Naive thymus-derived CD4-positive, alpha-beta T cell (primary cell): ENCODE measurements at places on chromosomes 5 and 9.

DNA sequence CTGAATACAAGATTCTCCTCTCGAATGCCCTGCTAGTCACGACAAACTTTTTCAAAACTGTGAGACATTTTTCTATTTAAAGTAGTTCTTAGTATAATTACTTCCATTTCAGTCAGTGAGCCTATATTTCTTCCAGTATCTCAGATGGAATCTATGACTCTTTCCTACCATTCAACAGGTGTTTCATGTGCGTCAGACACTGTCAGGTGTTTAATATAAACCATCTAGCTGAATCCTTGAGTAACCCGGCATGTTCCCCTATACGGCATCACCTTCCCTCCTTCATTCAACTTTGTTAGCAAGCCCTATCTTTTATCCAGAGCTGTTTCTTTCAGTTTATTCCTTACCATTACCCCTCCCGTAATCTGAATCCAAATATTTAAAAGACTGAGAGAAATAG lies 418.8 kb downstream of the RAB3C start:
- no peak for DNase-seq
- H3K27ac ChIP-seq: no peak overlapping the region
- no peaks in the 10 kb centered on the region for H3K4me1 ChIP-seq
- H3K27me3 ChIP-seq: no peaks in the 10 kb centered on the region

GRCh38 chr9:120350596-120350995 lies 229.4 kb downstream of the CDK5RAP2 start:
- no peak for DNase-seq
- H3K27ac ChIP-seq: no peak overlapping the region
- no peaks in the 10 kb centered on the region for H3K36me3 ChIP-seq
- H3K4me1 ChIP-seq: no peaks in the 10 kb centered on the region

- no peak overlapping the region for H3K27ac ChIP-seq
- DNase-seq: no peak
- H3K36me3 ChIP-seq: no peaks in the 10 kb centered on the region
- no peaks in the 10 kb centered on the region for H3K27me3 ChIP-seq
- no peaks in the 10 kb centered on the region for H3K4me1 ChIP-seq
Measured at GRCh38 chr9:75950998-75951397, 60.5 kb downstream of the PCSK5 start.

DNA sequence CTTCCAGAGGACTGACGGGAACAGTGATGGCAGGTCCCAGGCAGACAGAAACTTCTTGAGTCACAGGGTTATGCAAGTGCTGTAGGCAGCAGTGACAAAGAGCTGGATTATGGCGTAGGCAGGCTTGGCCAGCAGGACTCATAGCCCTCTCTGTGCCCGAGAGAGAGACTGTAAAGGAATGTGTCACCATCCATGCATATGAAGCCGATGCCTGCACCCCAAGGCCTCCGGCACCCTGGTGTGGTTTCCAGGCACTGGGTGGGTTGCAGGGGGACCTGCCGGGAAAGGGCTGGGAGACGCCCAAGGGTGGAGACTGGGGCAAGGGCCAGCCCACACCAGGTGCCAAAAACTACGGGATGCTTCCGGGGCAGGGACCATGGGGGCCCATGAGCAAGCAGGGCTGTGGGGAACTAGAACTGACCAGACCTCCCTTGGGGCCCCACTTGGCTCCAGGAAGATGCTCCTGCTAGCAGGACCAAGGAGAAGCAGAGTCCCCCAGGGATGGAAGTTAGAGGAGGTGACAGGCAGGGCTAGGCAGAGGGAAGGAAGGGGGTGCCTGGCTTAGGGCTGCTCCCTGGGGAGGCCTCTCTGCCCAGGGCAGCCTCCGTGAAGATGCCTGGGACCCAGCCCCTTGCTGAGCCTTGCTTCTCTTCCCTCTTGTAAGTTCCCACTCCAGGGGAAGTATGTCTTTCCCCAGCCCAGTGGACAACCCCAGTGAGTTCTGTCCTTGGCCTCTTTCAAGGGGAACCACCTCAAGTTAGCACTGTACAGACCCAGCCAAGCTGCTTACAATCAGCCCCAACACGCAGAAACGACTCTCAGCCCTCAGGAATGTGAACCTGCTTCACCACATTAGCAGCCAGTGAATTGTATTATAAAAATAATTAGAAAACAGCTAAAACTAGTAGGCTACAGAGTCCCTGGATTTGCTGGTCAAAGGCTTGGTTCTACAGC lies 10.5 kb upstream of the IPPK start:
- H3K4me1 ChIP-seq: no peaks in the 10 kb centered on the region
- no peak for DNase-seq
- H3K4me3 ChIP-seq: no peak overlapping the region
- no peaks in the 10 kb centered on the region for H3K36me3 ChIP-seq
- H3K27ac ChIP-seq: no peak overlapping the region
- no peaks in the 10 kb centered on the region for H3K27me3 ChIP-seq

DNA sequence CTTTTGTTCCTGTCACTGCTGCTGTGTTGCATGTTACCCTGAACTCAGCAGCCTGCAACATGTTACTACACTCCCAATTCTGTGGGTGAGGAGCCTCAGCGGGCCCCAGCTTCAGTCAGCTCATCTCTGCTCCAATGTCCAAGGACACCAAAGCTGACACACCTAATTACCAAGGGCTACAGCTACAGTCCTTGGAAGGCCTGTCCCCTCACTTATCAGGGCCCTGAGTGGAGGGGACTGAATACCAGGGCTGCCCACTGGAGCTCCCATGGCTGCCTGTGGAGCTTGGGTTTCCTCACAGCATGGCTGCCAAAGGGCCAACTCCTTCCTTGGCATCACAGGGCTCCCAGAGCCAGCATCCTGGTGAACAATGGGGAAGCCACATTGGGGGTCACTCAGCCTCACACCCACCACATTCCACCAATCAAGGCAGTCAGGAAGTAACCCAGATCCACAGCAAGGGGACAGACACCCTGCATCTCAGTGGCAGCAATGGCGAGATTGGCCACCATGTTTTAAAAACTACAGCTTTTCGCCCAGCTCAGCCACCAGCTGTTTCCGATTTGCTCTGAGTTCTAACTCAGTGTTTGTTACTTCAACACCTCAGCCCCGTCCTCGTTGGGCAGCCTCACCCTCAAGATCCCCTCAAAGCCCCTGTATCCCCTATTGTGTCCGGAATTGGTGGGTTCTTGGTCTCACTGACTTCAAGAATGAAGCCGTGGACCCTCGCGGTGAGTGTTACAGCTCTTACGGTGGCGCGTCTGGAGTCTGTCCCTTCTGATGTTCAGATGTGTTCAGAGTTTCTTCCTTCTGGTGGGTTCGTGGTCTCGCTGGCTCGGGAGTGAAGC lies 18.9 kb downstream of the SEMA4D start:
- H3K4me3 ChIP-seq: peak overlapping the region; percentile 59
- H3K27me3 ChIP-seq: no peaks in the 10 kb centered on the region
- DNase-seq: no peak
- H3K36me3 ChIP-seq: peaks cover 5% of the 10 kb centered on the region
- H3K27ac ChIP-seq: peak overlapping the region; percentile 78

GRCh38 chr9:84239343-84239742 lies 101.2 kb downstream of the SLC28A3 start:
- H3K27me3 ChIP-seq: no peaks in the 10 kb centered on the region
- DNase-seq: no peak
- H3K4me1 ChIP-seq: no peaks in the 10 kb centered on the region

- no peak overlapping the region for H3K4me3 ChIP-seq
- H3K27me3 ChIP-seq: no peaks in the 10 kb centered on the region
Measured at GRCh38 chr9:131720330-131720729, 19.5 kb downstream of the RAPGEF1 start.

GRCh38 chr5:32942225-32942989 lies 231.3 kb downstream of the NPR3 start:
- no peak for DNase-seq
- H3K4me1 ChIP-seq: no peaks in the 10 kb centered on the region
- H3K27ac ChIP-seq: no peak overlapping the region

DNA sequence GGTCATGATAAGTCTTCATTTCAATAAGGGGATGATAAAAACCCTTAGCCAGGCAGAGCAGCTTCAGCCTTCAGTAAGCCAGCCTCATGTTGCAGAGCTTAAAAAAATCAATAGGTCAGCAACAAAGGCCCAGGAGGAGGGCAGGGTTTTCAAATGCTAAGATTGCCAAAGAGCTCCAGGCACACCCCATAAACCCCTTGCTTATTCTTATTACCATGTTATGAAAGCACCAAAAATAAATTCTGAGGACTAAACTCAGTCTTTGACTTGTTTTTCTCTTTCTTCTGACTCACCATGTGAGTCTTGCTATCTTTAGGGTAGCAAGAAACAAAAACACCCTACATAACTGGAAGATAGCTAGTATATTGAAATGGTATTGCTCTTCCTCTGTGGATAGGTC lies 317.1 kb downstream of the KCTD16 start:
- no peaks in the 10 kb centered on the region for H3K36me3 ChIP-seq
- no peaks in the 10 kb centered on the region for H3K27me3 ChIP-seq
- H3K4me3 ChIP-seq: no peak overlapping the region
- H3K27ac ChIP-seq: no peak overlapping the region

DNA sequence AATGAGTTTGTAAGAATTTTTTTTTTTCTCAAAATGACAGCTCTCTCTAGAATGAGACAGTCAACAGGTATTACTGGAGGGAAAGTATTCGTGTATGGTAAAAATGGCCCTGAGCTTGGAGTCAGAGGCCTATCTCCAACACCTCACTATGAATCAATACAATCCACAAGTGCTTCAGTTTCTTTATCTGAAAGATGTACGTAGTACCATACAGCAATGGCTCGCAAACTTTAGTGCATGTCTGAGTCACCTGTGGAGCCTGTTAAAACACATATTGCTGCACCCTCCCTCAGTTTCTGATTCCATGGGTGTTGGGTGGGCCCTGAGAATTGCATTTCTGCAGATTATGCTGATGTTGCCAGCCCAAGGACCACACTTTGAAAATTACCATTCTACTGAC lies 44.6 kb downstream of the DMRT2 start:
- H3K27ac ChIP-seq: no peak overlapping the region
- DNase-seq: no peak
- no peak overlapping the region for H3K4me3 ChIP-seq
- H3K4me1 ChIP-seq: no peaks in the 10 kb centered on the region

DNA sequence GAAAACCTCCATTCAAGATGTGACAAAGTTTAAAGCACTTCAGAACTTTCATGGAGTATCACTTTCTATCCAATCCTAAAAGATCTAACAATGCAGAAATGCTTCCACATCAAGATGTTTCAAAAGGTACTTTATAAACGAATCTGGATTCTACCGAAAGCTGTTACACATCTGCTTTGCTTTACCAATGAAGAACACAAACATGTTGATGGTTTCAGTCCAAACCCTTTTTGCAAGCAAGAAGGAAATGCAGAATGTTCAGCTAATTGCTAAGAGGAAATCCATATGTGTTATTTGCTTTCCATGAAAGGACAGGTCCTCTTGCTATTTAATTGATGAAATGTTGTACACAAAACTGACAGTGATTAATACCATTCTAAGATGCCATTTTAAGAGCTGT lies 419.6 kb downstream of the EFNA5 start:
- no peak for DNase-seq

GRCh38 chr5:151581812-151582583 lies 9.1 kb downstream of the FAT2 start:
- H3K4me3 ChIP-seq: no peak overlapping the region
- DNase-seq: no peak
- H3K27me3 ChIP-seq: no peaks in the 10 kb centered on the region
- H3K27ac ChIP-seq: no peak overlapping the region

GRCh38 chr5:73448463-73449136 lies at the start of gene FOXD1:
TSS of gene FOXD1 (minus strand) at chr5:73448777. CDS start at chr5:73448362, 415 bp downstream.
- H3K4me3 ChIP-seq: peak within 1 kb of the TSS; percentile 39
- H3K36me3 ChIP-seq: no peaks in the 10 kb centered on the region
- H3K27ac ChIP-seq: no peak within 1 kb of the TSS
- peaks cover 14% of the 10 kb centered on the region for H3K4me1 ChIP-seq
- DNase-seq: no peak

GRCh38 chr5:68898951-68899471 lies 194.8 kb upstream of the SLC30A5 start:
- H3K27me3 ChIP-seq: no peaks in the 10 kb centered on the region
- no peak overlapping the region for H3K27ac ChIP-seq
- no peaks in the 10 kb centered on the region for H3K4me1 ChIP-seq
- H3K4me3 ChIP-seq: no peak overlapping the region

DNA sequence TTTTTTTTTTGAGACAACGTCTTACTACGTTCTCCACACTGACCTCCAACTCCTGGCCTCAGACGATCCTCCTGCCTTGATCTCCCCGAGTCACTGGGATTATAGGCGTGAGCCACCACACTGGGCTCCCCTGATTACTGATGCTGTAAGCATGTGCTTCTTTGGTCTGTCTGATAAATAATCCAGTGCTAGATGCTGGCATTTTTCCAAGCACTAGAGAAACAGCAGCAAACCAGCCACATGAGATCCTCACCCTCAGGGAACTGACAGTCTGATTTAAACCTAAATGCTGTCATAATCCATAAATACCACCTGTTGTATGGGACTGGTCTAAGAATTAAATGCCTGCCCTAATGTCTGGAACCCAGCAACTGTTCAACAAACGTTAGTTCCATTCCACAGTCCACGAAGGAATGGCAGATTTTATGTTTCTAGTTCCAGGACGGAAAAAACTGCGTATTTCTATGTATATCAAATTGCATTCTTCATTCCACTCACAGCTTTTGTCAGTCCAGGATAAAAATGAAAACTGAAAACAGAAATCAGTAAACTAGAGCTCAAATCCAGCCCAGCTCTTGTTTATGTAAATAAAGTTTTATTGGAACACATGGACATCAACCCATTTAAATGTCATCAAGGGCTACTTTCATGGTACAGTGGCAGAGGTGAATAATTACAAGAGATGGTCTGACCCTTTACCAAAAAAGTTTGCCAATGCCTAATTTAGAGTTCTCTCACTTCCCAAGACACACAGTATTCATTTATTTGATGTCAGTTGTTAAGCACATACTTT lies 20.1 kb downstream of the SLC35D2 start:
- H3K4me3 ChIP-seq: no peak overlapping the region
- DNase-seq: no peak
- H3K27me3 ChIP-seq: no peaks in the 10 kb centered on the region
- H3K36me3 ChIP-seq: peaks cover 3% of the 10 kb centered on the region
- H3K27ac ChIP-seq: no peak overlapping the region

DNA sequence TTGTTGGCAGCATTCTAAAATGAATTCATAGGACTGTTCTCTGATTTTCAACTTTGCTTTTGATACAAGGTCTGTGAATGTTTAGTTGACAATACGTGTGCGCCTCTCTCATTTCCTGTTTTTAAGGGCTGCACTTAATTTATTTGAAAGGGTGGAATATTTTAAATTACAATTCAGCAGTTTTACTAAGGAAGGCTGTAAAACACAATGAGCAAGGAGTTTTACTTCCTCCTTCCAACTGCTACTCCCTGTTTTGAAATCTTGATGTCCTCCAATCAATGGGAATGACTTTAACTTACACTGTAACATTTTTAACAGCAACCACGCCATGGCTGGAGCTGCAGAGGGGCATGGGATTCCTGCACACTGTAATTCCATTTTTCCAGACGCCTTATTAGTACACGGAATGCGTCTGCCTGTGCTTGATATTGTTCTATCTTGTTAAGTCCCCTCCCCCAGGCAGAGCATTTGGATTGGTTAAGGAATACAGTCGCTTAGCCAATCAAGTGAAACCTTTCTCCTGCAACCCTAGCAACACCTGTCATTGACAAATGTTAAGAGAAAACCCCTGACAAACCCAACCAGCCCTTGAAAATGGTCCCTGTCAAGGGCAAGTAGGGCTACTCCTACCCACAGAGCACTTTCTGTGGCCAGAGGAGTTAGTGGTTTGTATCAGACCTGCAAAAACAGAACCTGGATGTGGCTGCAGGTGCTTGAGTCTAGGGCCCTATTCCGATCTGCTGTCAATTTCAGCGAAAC lies 12.5 kb upstream of the ZSWIM6 start:
- no peak for DNase-seq
- no peaks in the 10 kb centered on the region for H3K36me3 ChIP-seq
- H3K27me3 ChIP-seq: no peaks in the 10 kb centered on the region
- H3K4me3 ChIP-seq: peak overlapping the region; percentile 24
- H3K27ac ChIP-seq: no peak overlapping the region
- peaks cover 10% of the 10 kb centered on the region for H3K4me1 ChIP-seq
